ENCODE measurements at places on chromosomes 5 and 9.

DNA sequence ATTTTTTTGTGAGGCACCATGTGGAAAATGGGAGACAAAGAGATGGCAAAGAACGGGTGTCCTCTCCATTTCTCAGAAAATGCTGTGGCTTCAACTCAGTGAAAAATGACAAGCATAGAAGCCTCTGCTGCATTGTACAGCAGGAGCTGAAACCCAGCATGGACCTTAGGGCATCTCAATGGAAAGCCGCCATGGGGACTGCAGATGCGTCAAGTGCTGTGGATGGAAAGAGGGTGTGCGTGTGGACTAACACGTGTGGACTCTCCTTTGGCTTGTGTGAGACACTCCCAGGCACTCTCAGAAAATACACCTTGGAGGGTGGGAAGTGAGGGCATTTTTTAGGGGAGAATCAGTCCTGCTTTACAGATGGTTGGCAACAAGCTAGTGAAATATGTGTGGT, 2.2 kb upstream of the GLRX start:
- no peak for DNase-seq

DNA sequence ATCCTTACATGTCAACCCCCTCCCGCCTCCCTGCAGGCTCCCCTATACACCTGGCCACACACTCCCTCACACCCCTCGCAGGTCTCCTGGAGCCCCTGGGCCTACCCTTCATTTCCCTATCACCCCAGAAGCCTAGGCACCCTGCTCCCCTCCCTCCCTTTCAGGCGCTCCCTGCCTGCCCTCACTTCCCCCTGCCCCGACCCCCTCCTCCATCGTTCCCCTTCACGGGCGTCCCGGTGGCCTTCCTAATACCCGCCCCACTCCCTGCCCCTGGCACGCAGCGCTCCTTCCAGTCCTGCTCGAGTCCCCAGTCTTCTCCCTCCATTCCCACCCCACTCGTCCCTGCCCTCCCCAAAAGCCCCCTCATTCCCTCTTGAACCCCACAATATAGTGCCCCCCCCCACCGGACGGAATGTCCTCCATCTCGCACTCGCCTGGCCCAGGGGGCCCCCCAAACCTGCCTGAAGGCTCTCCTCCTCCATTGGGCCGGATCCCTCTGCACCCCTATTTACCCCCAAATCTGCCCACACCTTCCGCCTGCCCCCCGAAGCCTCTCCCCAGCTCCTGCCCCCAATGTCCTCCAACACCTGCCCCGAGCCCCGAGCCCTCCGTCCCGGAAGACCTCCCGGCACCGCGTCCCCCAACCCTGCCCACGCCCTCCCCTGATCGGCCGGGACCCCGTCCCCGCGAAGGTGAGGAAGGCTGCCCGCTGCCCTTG, 746 bp downstream of the STRBP start:
- DNase-seq, result no peak

- DNase-seq, result no peak
Measured at GRCh38 chr5:10470669-10471068, 29.0 kb downstream of the ROPN1L start.

- DNase-seq, result no peak
Measured at GRCh38 chr5:139210585-139210984, 12.4 kb upstream of the SIL1 start.

DNA sequence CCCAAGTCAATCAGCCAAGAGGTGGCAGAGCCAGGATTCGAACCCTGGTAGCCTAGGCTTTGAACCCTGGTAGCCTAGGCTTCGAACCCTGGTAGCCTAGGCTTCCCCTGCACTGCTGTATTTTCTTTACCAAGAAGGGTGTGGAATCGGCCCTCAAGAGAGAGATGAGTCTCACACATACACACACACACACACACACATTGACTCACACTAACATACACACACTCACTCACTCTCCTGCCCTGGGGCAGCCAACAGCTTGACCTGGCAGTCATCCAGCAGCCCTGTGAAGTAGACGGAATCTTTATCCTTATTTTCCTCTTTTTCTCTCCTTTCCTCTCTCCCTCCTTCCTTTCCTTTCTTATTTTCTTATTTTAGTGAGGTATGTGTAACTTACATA, 55.4 kb upstream of the RPL26L1 start:
- no peak for DNase-seq

DNA sequence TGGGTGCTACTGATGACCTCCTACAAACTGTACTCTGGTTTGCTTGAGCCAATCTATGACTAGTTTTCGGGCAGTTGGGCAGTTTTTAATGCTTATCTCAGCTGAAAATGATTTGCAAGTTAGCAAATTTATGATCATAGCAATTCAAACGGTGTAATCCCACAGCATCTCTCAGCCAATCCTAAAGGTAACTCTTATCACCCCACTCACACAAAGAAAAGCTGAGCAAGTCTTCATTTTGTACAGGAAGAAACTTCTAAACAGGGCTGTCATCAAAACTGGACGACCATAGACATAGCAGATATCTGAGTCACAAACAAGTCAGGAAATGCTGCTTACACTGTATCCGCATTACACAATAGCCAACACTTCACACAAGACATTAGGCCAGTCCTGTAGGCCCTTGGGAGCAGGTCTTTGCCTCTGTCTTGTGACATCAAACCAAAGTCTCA, 2.6 kb upstream of the ENC1 start:
- DNase-seq, result no peak

- no peak for DNase-seq
Measured at GRCh38 chr5:15021266-15022046, 149.9 kb upstream of the ANKH start.

- no peak for DNase-seq
Measured at GRCh38 chr9:115397591-115398312, 279.8 kb upstream of the TNC start.

- DNase-seq, result no peak
Measured at GRCh38 chr5:157059093-157059539, at the start of gene HAVCR1. Gene HAVCR1, minus strand, starts transcription at chr5:157059116. Its CDS starts 1,173 bp downstream, at chr5:157057943.

- DNase-seq, result no peak
Measured at GRCh38 chr5:116572350-116573278, 2.0 kb downstream of the SEMA6A start.

DNA sequence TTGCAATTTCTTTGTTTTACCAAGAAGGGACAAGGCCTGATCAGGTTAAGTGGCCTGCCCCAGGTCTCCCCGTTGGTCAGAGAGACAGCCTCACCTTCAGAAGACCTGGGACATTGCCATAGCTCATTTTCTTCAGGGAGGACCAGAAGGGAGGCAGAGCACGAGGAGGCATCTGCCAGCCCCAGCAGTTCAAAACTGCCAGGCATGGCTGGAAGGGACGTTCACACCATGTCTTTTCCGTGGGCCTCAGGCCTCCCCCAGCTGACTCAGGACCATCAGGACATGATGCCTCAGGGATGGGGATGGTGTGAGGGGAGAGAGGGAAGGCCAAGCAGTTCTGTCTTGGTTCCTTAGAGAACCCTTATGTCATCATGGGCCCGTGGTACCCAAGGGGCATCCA, 16.5 kb downstream of the IGIP start:
- no peak for DNase-seq

DNA sequence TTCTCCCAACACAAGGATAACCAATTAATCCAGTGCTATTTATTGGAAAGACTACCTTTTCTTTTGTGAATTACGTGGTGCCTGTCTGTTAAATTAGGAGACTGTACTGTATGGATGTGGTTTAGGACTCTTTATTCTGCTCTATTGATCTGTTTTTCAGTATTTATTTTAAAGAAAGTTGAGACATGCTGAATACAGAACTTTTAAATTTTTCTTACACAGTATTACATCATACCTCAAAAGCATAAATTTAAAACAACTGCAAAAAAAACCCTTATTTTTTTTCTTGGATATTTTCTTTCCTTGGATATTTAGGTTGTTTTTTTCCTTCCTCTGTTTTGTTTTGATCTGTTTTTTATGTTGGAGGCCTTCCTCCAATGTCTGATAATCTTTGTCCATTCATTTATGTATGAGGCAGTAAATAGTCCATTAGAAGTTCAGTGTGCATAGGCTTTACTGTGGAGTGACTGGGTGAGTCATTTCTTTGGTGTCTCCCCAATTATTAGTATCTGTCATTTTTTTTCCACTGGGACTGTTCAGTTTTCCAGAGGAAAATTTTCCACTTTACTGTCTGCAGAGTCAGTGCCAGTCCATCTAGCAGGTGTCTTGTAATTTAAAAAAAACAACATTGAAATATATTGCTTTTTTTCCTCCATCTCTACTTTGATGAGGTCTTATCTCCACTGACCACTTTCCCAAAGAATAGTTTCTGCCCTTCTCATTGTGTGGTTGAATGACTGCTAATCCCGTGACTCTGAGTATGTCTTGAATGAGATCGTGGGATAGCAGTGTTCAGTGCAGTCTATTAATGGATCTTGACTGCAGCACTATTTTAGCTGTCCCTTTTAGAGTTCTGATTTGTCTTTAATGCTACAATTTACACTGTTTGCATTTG, 15.2 kb downstream of the CYSTM1 start:
- DNase-seq, result no peak

- no peak for DNase-seq
Measured at GRCh38 chr9:89036383-89036782, 45.1 kb downstream of the S1PR3 start.

DNA sequence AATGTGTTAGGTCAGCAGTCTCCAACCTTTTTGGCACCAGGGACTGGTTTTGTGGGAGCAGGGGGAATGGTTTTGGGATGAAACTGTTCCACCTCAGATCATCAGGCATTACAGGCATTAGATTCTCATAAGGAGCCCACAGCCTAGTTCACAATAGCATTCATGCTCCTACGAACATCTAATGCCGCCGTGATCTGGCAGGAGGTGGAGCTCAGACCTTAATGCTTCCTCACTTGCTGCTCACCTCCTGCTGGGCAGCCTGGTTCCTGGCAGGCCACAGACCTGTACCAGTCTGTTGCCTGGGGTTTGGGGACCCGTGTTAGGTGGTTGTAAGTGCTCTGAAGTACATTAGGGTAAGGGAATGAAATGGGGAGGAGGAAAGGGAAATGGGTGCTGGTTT, 9.7 kb upstream of the CTNNA1 start:
- DNase-seq, result no peak

GRCh38 chr5:146781157-146781556, 97.4 kb downstream of the PPP2R2B start:
- no peak for DNase-seq

DNA sequence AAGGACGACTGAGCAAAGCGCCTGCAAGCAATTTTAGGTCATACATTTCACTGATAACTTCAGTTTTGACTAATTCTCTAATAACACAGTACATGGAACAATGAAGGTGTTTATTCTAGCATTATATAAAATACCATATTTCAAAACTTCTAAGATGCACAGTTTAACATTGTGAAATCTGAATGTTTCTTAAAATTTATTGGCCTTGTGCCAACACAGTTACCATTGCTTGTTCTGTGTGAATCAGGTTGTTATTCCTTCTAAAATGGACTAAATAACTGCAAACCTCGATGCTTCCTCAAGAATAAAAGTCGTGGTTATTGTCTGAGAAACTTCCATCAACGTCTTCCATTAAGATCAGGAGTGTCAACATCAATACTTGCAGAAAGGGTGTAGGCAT, 8.0 kb downstream of the MCC start:
- no peak for DNase-seq

DNA sequence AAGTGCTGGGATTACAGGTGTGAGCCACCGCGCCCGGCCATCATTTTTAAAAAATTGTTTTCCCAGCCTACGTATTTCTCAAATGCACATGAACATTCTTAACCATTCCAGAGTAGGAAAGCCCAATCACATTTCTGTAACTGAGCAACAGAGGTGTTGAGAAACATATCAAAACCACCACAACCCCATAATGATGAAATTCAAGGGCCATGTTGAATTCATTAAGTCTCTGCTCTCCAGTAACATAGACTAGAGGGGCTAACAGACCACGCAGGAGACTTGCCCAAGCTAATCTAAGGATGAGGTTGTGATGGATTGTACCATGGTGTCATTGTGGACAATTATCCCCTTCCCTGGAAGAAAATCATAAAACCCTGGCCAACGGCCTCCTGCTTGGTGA, 52.9 kb downstream of the MYO10 start:
- no peak for DNase-seq

GRCh38 chr9:72305707-72306106, 59.3 kb downstream of the ZFAND5 start:
- DNase-seq, result no peak

DNA sequence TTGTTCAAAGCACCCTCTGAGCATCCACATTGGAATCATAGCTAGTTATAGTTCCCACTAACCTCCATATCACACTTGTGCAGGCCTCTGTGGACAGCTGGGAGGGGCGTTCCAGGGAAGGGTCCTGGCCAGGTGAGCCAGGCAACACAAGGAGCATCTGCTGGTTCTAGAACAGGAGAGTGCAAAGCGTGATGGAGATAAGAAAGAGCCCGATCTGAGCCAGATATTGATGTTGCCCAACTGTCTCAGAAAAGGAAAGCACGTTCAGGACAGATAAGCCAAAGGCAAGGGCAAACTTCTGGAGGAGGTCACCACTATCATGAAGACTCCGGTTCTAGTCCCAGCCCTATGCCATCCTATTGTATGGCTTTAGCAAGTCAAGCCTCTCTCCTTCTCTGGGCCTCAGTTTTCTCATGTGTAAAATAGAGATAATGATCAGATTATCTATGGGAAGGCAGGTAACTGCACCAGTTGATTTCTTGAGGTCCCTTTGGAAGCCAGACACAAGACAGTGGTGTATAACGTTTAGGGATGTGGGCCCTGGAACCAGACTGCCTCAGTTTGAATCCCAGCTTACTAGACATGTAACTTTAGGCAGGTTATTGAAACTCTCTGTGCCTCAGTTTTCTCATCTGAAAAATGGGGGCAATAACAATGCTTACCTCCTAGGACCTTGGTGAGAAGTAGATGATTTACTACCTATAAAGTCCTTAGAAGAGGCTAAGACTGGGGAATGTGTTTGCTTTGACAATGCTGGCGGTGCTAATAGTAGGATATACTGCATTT, 19.8 kb downstream of the GABBR2 start:
- no peak for DNase-seq

GRCh38 chr5:74415695-74416102, 224.8 kb downstream of the ENC1 start:
- no peak for DNase-seq

DNA sequence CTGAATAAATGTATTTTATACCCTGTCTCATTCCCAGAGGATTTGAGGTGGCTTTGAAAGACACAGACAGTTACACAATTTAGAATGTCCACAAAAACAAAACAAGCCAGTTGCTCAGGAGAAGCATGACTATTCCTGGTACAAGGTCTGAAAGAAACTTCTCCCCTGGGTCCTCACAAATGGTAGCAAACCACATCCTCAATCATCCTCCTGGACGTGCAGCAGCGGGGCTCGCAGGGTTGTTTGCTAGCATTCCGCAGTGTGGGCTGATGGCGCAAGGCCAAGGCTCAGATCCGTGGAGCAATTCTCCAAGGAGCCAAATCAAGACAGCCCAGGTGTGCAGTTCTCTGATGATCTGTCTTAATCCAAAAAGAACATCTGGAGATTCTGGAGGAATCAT, 210.3 kb downstream of the ACTL7B start:
- no peak for DNase-seq

GRCh38 chr9:102499468-102499867, 495.7 kb upstream of the CYLC2 start:
- DNase-seq, result no peak
